CD8-positive, alpha-beta T cell (primary cell): ENCODE measurements at places on chromosomes 6 and 20. TPM values are rescaled to one million over a fixed set of nuclear protein-coding genes. Genes with fewer than 3 reads are reported as not detected.

ARFGEF3 gene
- total RNA-seq = not detected

RIPPLY2 gene
- not detected for total RNA-seq

MLIP gene
- total RNA-seq = not detected

GSTA2 gene
- not detected for total RNA-seq

IL17F gene
- not detected for total RNA-seq

VTA1 gene
- 20.7 TPM for total RNA-seq

JPH2 gene
- not detected for total RNA-seq

ZNF391 gene
- total RNA-seq = 0.72 TPM

- DNase-seq = no peak
Observed at GRCh38 chr6:14476793-14477531, 359.4 kb downstream of the CD83 start.

GRCh38 chr6:157145656-157146285, 177.5 kb downstream of the TMEM242 start:
- DNase-seq = no peak

GRCh38 chr6:32617751-32618150, 19.5 kb upstream of the HLA-DQA1 start:
- DNase-seq = no peak

DNA sequence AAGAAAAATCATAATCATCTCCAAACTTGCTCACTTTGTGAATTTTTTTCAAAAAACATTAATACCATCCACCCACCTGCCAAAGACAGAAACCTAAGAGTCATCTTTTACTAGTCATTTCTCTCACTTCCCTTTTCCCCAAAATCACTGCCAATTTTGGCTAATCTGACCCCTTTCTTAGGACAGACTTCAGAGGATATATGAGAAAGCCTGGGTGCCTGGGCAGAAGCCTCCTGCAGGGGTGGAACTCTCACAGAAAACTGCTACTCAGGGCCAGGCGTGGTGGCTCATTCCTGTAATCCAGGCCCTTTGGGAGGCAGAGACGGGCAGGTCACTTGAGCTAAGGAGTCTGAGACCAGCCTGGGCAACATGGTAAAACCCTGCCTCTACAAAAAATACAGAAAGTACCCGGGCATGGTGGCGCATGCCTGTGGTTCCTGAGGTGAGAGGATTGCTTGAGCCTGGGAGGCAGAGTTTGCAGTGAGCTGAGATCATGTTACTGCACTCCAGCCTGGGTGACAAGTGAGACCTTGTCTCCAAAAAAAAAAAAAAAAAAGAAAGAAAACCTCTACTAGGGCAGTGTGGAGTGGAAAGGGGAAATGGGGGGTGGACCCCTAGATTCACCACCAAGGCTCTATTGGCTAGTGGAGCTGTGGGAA, 3.8 kb downstream of the DEK start:
- DNase-seq = no peak

DNA sequence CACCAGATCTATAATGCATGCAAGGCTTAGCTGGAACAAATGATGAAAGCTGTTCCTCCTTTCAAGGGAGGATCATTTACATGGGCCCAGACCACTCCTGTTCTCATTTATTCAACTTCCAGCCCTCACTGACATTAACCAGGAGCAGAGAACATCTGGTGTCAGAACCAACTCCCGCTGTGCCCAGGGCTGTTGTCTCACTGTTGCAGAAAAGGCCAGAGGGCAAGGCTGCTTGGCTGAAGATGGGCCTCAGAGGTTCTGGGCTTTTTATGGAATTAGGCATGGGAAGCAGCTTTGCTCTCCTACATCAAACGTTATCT, 164.2 kb downstream of the GMPR start:
- no peak for DNase-seq

DNA sequence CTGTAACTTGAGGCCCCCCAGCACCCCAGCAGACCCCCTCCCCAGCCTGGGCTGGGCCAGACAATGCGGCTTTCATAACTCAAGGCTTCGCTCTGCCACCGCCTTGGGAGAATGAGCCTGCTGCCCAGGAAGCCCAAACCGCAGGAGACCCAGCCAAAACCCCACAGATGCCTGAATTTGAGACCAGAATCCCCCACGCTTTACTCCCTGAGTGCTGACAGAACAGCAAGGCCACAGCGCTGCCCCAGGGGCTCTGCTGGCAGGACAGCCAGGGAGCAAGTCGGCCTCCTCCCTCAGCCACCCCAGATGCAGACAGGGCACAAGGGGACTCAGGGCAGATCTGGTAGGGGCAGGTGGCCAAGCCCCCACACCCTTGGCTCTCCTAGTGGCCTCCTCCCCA, 2.2 kb downstream of the MDFI start:
- no peak for DNase-seq

- DNase-seq = no peak
Observed at GRCh38 chr6:35140639-35141006, 516 bp downstream of the TCP11 start.

DNA sequence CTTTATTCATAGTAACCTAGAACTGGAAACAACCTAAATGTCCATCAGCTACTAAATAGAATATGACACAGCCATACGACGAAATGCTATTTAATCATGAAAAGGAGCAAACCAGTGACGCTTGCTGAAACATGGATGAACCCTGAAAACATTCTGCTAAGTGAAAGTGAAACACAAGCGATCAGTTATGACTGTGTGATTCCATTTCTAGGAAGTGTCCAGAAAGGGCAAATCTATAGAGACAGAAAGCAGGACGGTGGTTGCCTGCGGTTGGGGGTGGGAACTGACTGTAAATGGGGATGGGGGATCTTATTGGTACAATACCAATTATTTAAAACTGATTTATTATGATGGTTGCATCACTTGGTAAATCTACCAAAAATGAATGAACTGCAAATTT, 126.8 kb downstream of the IPCEF1 start:
- DNase-seq = no peak

- no peak for DNase-seq
Observed at GRCh38 chr6:157276134-157276532, 47.2 kb downstream of the TMEM242 start.

DNA sequence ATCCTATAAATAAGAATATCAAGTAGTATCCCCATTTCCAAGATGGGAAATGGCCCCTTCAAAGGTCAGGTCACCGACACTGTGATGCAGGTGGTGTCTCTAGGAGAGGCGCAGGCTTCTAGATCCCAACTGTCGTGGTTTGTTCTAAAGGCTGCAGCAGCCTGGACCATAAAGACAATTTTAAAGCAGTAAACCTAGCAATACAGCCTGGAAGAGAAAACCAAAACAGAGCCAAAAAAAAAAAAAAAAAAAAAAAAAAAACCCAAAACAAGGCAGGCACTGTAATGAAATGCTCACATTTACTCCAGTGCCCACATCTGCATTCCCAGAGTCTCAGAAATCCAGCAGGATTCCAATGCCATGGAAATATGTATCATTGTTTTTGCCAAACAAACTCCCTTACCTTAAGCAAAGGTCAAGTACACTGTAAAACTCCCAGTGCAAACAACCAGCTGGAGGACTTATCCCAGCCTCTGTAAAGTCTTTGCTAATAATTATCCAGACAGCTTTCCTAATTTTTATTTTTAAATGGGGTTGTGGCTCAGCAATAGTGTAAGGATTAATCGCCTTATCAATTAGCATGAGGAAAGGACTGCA, 98.2 kb downstream of the PSMG4 start:
- no peak for DNase-seq

GRCh38 chr20:25310921-25311728, 63.2 kb downstream of the PYGB start:
- DNase-seq = no peak

DNA sequence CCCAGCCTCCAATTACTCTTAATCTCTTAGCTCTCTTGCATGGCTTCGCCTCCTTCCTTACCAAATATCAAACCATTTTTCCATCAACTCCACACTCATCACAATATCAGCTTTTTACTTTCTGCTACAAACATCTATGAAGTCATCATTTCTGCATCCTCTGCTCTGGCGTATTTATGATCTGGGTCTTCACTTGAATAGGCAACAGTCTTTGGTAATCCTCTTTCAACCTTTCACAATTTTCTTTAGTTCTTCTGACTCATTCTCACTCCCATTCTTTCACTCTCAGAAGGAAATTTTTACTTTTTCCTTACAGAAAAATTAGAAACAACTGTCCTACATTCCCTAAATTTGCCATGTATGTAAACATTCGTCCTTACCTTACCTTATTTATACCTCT, 522.4 kb downstream of the HDGFL1 start:
- DNase-seq = no peak

DNA sequence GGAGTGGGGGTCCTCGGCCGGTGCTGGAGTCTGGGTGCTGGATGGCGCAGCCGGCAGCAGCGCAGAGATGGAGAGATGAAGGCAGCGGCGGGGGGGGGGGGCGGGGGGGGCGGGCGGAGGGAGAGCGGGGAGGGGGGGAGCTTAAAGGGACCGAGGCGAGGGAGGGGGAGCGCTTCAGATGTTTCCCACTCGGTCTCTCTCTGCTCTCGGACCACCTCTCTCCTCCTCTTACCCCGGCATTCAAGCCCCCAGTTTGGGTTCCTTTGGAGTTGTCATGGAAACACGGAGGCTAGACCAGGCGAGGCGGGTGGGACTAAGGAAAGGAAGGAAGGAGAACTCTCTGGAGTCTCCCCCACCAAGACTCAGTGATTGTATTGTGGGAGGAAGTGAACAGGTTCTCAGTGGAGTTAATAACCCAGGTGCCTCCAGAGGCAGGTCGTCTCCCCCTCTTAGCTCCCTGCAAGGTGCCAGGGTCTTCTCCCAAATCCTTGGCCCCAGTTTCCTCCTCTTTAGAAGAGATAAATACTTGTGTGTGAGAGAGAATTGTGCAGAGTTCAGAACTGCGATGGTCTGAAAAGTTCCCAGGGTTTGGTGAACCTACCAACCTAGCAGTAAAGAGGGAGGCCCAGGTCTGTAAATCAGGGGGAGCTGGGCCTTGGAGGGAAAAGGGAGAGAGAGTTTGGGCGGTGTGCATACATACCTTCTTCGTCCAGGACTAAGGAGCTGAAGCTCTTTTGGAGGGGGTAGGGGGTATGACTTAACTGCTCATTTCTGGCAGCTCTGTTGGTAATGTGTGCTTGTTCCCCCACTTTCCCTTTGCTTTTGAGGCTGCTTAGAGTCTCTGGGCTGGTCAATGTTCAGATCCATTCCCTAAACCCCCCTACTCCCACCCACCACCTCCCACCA, at the start of gene PRRT1:
Gene PRRT1, minus strand, starts transcription at position 77 of the 906 bp plus-strand sequence. CDS start 112 bp downstream, outside the sequence.
- DNase-seq = no peak

DNA sequence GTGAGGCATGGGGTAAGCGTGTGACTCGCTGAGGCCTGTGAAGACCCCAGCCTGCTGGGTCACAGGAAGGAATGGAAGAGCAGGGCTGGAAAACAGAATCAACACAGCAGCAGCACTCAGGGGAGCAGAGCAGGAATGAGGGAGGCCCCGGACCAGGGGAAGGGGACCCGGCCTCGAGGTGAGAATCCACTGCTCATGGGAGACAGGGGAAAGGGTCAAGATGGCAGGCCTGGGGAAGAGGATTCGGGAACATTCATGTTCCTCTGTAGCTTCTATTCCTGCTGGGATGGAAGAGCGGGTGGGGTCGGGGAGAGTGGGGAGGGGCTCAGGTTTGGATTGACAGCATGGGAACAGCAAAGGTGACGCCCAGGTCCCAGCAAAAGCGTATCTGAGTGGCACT, 59.4 kb downstream of the NPEPL1 start:
- DNase-seq = no peak

GRCh38 chr20:36074983-36075382, 79.6 kb upstream of the EPB41L1 start:
- no peak for DNase-seq

DNA sequence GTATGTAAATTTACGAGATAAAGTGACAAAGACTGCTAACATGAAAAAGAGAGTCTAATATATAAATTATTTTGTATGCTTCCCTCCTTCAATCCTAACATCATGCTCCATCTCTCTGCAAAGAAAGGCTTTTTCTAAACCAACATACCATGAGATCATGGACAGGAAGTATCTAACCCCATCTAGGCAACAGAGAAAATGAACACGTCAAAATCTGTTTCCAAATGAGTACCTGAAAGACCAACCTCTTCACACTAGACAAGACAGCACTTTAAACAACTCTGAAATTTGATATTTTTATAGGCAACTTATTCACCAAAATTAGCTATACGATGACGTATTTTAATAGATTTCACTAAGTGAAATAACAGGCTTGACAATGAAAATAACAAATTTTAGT, 54.6 kb downstream of the MAN1A1 start:
- DNase-seq = no peak

GRCh38 chr6:118675225-118675624, 23.8 kb upstream of the CEP85L start:
- no peak for DNase-seq

GRCh38 chr6:31911826-31912585, 10.1 kb upstream of the ZBTB12 start:
- DNase-seq = no peak

GRCh38 chr6:107704347-107705013, 119.6 kb downstream of the SCML4 start:
- DNase-seq = no peak

- DNase-seq = no peak
Observed at GRCh38 chr6:28948782-28949486, 25.1 kb upstream of the TRIM27 start.

- DNase-seq = no peak
Observed at GRCh38 chr6:41634657-41635056, 3.6 kb upstream of the MDFI start.

DNA sequence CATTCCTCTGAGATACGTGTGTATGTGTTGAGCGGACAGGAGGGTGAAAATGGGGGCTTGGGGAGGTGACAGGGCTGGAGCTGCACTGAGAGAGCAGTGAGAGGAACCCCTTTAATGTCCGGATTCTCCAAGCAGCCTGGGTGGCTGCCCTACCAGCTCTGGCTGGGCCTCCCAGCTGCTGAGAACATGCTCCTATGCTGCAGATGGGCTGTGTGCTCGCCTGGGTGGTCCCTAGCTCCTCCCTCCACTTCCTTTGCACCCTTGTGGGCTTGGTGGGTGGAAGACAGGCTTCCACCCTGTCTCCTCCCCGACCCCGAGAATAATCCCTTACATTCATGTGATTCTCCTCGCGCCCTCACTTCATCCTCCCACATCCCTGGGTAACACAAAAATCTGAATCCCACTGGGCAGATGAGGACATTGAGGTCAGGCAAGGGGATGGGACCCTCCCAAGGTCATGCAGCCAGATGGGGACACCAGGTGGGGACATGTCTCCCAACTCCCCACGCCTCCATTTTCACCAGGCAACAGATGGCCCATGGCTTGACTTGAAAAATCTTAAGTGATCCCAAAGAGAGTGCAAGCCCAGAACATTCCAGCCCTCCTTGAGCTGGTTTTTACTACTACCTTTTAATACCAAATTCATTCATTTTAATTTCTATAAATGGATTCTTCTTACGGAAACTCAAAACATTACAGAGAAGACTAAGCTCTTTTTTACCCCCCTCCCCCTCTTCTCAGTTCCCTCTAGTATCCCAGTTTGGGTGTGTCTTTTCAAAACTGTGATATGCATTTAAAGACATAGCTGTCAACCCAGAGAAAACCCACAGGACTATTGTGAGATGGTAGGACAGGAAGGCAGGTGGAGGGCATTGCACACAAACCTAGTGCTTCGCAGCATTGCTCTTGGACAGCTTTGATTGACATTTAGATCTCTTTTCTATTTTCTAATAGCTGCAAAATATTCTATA, 5.0 kb upstream of the PDRG1 start:
- no peak for DNase-seq
